Skin of body (tissue), 3 donors: ENCODE measurements at places on chromosomes 3 and 15. TPM values are rescaled to one million over a fixed set of nuclear protein-coding genes. Genes with fewer than 3 reads are reported as not detected.

The CP gene
- total RNA-seq: 1.1 TPM

The CLCN2 gene
- 5.3 TPM for total RNA-seq

The EIF5A2 gene
- 3.2 TPM for total RNA-seq

DNA sequence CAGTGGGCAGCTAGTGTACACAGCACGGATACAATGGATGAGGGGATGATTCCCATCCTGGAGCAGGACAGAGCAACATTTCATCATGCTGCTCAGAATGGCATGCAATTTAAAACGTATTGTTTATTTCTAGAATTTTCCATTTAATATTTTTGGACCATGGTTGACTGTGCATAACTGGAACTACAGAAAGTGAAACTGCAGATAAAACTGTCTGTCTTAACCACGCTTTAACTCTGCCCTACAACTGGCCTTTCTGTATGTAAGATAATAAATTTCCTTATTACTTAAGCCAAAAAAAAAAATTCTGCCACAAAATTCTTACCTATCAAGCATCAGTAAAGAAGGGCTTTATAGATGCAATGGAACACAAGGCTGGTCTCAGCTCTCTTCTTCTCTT is 33.4 kb downstream of the AP3S2 start:
- no peak for DNase-seq

DNA sequence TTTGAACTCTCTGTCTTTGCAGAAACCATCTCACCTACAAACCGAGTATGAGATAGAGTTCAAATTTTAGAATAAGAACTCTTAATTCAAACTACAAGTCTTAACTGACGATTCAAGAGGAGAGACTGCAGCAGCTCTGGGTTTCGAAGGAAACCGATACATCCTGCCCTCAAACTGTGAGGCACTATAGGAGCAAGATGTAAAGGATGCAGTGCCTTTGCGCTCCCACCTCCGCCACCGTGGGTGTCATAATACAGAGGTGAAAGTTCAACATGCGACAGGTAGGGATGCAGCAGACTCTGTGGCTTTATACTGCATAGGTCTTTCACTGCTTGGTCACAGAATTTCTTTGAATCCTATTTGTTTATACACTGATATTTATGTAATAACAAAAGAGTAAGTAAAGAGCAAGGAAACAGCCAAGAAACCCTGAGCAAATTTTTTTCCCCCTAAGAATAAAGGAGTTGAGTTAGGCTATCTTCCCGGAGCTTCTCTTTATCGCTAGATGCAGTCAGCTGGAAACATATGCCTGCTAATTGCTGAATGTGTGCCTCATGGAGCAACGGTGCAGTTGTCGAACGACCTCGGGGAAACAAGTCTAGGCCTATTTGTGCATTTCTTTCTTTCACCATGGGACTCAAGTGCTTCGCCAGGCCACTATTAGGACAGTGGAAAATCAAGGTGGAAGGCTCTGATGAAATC is 1097.6 kb upstream of the CFAP20DC start:
- DNase-seq: no peak

DNA sequence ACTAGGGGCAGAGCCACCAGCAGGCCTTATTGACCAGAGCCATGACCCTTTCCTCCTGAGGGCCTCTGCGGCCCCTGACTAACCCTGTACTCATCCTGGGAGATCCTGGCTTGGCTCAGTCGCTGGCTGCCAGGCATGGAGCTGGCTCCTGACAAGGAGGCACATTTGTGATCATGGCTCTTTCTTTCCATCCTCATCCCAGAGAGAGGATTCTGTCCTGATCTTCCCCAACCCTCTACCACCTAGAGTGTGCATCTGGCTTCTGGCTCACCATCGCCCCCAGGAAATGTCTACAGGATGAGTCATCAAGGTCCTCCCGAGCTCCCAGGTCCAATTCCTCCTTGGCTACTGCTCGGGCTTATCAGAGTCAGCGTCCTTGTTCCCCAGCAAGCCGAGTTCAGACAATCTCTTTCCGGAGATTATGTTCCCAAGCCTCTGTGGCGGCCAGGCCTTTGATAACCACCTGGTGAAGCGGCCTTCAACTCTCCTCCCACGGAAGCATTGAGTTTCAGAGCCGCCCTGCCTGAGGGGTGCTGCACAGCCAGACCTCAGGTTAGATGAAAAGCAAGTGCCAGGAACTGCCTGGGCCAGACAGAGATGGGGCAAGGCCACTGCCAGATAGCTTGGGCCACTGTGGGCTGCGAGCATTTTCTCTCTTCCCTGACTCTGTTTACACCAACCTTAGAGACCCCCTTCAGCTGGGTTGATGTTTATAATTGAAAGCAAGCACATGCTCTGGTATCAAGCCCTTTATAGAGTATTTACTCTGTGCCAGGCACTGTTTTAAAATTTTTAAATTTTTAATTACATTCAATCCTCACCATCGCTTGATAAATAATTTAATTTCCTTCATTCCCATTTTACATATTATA is 44.3 kb upstream of the MRPS22 start:
- DNase-seq: no peak

- DNase-seq: no peak
These were observed 8.6 kb upstream of the ISG20 start for GRCh38 chr15:88630141-88630721.

GRCh38 chr15:89078851-89079810 is 9.1 kb upstream of the ABHD2 start:
- no peak for DNase-seq

GRCh38 chr3:72722930-72723726 is 125.1 kb downstream of the SHQ1 start:
- no peak for DNase-seq

GRCh38 chr3:132638706-132639105 is 20.9 kb downstream of the ACAD11 start:
- no peak for DNase-seq
